ENCODE measurements at places on chromosomes 5 and 9.

DNA sequence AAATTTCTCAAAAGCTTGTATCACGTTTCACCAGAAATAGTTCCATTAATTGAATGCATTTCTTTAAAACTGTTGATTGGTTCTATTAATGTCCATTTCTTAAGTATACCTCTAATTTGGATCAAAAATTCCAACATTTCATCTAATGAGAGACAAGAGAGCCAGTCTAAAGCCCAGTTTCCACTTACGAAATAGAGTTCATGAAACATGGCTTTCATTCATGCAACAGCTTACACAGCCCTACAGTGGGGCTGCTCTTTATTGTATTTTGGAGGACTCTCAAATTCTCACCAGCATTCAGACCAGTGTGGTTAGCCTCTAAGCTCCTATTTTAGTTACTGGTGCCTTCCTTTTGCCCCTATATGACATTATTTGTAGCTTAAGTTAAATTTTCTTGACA is 566.9 kb upstream of the RGMB start:
- DNase-seq, result no peak

DNA sequence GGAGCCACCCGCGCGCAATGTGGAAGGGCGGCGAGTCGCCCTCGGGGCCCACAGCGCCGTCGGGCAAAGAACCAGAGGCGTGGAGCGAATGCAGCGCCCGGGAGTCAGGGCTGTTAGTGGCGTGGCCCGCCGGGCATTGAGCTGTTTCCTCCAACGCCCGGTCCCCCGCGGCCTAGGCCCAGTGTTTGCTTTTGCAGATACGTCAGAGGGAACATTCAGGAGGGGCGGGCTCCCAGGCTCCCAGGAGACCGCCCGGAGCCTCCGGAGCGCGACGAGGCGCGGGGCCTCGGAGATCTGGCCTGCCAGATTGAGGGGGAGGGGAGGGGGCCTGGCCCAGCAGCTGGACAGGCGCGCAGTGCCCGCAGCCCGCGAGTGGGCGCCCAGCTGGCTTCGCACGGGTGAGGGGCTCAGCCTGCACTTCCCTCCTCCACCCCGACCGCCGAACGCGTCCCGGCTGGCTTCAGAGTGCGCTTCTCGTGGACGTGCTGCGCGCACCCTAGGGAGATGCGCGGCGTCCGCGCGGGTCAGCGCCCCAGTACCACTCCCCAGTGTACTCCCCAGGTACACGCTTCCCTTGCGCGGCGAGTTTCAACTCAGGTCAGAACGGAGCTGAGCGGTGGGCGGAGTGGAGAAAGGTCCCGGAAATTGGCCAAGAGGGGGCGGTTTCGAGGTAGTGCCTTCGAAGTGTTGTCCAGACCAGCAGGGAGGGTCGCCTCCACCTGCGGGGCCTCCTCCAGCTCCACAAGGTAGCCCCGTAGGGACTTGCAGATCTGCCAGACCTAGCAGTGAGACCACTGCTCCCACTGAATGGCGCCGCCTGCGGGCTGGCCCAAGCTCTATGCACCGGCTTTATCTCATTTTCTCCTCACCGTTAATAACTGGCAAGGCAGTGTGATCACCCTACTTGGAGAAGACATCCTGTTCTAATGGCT is 130.4 kb downstream of the TMEM174 start:
- DNase-seq, result no peak

- no peak for DNase-seq
Observed at GRCh38 chr5:146890066-146890465, 11.5 kb upstream of the PPP2R2B start.

DNA sequence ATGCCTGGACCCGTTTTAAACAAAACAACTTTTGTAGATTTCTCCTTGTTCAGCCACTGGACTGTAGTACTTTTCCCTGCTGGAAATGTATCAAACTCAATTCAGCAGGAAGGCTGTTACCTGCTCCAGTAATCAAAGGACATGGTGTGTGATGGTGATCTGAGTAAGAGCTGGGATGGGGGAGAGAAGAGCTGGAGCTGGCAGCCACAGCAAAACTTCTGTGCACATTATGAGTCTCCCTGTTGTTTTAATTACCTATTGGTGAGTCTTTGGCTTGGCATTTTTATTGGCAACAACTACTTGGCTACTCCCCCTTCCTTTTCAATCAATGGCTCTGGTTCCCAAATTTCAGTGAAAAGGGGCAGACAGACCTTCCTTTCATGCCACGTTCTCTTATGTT is 9.7 kb downstream of the NREP start:
- DNase-seq, result no peak

GRCh38 chr5:158198636-158199035 is 339.7 kb upstream of the CLINT1 start:
- no peak for DNase-seq

- no peak for DNase-seq
Observed at GRCh38 chr9:110599468-110599867, 19.9 kb upstream of the SVEP1 start.

DNA sequence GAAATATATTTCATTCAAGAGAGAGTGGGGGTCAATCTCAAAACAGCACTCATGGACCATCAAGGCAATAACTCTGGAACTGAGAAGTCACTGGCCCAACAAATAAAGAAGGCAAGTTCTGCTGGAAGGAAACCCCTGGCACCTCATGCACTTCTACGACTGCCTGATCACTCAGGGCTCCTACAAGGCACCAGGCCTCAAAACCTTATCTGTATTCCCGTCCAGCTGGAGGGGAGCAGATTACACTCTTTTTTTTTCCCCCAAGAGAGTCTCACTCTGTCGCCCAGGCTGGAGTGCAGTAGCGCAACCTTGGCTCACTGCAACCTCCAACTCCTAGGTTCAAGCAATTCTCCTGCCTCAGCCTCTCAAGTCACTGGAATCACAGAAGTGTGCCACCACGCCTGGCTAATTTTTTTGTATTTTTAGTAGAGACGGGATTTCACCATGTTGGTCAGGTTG is 49.9 kb downstream of the P4HA2 start:
- DNase-seq, result no peak

GRCh38 chr5:82794876-82795275 is 282.3 kb downstream of the TMEM167A start:
- DNase-seq, result no peak

GRCh38 chr9:131608493-131609037 is 63.2 kb downstream of the PRRT1B start:
- DNase-seq, result no peak

- no peak for DNase-seq
Observed at GRCh38 chr5:43780586-43780985, 177.6 kb downstream of the NNT start.

GRCh38 chr9:33297432-33297831 is 7.1 kb downstream of the NFX1 start:
- DNase-seq, result peak; percentile 60

DNA sequence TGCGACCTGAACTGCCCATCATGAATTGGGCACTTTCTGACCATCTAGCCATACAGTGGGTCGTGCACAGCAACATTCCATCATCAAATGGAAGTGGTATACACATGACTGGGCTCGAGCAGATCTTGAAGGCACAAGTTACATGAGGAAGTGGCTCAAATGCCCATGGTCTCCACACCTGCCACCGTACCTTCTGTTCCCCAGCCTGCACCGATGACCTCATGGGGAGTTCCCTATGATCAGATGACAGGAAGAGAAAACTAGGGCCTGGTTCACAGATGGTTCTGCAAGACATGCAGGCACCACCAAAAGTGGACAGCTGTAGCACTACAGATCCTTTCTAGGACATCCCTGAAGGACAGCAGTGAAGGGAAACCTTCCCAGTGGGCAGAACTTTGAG is 21.8 kb downstream of the MTMR12 start:
- DNase-seq, result peak; percentile 16

- no peak for DNase-seq
Observed at GRCh38 chr9:75935591-75935990, 45.1 kb downstream of the PCSK5 start.

GRCh38 chr5:174047472-174048099 is 2.1 kb downstream of the NSG2 start:
- DNase-seq, result no peak

DNA sequence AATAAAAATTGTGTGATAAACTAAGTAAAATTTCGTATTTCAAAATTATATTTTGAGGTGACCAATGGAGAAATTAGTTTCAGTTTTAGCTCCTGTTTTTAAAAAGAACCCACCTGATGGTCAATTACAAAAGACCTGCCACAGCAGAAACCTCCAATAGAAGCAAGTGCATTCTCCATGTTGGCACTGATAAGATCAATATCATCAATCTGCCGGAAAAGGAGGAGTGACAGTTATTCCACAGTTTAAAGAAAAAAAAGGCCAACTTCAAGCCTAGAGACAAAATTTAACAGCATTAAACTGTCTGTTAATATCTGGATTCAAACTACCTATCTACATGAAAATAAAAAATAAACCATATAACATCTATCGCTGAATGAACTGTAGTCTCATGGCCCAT is 67.7 kb downstream of the SPTLC1 start:
- no peak for DNase-seq

DNA sequence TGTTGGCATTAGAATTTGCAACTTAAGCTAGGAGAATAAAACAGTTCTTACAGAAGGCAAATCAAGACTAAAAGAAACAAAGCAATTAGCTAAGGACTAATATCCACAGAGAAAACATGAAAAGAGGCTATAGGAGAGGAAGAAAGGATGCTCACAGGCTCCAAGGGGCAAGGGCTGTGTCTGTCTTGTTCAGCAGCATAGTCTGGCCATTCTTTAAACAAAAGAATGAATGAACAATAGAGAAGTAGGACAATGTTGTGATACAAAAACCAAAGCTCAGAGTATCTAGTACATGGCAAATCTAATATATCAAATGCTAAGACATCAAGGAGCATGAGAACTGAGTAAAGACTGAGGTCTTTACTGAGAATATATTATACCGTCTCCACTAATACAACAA is 39.5 kb downstream of the PLPP1 start:
- DNase-seq, result no peak

DNA sequence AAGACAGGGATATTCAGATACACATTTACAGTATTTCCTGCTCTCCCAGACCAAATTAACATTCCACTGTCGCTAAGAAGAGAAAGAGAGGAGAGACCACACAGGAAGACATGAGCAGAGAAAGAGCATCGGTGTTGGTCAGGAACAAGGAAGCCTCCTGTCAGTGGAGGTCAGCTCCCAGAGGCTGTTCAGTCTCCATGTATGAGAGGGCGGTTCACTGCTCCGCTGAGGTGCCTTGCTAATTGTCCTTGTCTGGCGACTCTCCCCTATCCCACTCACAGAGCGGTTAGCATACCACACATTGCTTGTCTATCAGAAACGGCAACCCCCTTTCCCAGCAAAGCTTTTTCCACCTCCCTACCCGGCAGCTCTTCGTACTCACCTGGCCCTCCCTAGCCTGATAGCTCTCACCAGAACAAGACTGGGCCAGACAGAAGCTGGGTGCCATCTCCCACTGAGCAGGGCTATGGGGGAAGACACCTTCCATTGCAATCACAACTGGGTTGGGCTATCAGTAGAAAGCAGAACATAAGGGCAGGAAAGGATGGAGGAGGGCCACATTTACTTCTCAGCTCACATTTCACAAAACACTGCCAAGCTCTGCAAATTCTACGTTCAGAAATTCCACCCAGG is 58.6 kb upstream of the LMNB1 start:
- DNase-seq, result no peak

GRCh38 chr5:95973793-95974325 is 12.2 kb upstream of the ELL2 start:
- no peak for DNase-seq

DNA sequence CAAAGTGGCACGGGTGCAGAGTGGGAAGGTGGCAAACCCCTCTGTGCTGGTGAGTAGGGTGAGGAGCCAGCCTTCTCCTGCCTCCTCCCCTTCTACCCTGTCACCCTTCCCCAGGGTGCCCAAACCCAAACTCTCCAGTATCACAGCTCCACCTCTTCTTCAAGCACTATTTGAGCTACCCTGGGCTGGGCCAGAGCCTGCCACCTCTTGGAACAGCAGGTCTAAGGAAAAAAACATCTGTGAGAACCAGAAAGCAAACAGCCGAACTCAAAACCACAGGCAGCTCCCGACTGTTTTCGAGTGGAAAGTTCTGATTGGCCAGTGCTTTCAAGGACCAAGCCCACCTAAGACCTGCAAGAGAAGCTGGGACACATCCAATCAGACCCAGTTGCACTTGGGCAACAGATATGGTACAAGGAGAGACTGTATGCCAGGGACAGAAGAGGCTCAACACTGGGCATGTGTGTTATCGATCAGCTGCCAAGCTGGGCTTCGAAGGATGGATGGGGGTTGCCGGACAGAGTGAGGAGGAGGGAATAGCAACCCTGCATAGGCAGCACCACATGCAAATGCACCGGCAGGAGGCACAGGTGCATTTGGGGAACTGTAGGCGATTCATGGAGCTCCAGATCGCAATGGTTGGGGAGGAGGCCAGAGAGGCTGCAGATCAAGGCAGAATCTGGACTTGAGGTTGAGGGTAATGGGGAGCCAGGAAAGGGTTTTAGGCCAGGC is 19.7 kb downstream of the ACSL6 start:
- DNase-seq, result no peak
